ENCODE measurements at places on chromosomes 5 and 9.

- no peak for DNase-seq
These were observed 416.2 kb downstream of the ENC1 start for GRCh38 chr5:74224331-74224730.

DNA sequence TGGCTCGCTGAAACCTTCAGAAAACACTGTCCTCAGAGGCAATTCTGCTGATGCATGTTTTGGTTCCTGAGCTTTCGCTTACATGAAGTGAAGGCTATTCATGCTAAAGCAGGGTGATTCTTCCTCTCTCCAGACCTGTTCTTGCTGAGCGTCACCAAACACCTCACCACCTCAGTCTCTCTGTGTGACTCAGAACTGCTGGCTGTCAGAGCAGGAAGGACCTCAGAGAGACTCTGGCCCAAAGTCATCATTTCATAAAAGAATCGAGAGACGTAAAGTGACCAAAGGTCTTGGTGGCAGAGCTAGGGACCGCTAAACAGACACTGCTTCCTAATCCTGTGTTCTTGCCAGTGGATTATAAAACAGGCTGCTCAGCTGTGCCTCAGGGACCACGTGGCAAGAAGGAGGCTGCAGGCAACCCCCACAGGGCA is 73.8 kb downstream of the LHFPL2 start:
- no peak for DNase-seq

DNA sequence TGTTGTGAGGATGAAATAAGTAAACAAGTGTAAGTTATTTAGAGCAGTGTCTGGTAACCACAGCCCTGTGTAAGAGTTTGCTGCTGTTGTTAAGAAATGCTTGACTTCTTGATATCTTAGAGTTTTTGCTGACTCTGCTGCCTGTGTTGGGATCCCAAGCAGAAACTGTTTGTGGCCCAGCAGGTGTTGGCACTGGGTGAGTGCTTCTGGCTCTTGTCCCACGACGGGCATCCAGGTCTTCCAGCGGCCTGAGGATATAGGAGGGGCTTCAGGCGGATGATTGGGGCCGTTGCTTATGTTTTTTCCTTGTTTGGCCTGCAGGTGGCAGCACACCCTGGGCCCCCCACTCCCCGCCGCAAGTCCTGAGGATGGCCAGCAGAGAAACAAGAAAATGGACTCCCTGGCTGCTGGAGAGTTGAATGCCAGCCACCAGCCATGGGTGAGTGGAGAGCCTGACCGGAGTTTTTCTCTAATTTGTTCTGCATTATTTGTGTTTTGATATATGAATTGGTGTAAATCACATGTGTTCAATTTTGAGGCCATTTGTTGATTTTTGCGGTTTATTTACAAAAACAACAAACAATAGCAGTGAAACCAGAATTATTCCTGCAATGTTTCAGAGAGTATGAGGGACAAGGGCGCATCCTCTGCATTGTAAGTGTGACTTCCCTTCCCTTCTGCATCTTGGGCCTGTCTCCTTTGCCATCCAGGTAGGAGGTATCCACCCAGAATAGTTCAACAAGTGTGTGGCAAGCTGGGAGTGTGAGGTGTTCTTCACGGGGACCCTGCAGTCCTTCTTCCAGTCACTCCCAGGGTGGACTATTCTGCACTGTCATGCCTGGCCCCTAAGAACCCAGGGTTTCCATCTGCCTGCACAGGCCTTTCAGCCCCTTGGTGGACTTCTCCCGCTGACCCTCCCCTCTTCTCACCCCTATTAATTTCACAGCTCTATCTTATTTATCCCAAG is 50.3 kb downstream of the SLC22A5 start:
- peak; percentile 64 for DNase-seq

DNA sequence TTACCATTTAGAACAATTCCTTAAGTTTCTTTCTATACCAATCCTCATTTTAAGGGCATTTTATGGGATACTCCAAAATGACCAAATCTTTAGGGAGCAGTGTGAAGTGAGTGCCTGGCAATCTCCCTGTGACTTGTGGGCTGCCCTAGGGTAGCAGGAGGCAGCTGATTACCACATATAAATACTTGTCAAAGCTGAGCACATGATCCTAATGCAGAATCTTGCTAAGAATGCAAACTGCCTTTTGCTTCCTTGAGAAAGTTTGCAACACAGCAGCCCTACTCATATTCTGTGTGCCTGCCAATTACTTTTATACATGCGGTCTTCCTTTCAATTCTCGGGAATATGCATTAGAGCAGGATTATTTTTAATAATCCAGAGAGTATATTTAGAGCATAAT is 18.2 kb upstream of the NREP start:
- no peak for DNase-seq

DNA sequence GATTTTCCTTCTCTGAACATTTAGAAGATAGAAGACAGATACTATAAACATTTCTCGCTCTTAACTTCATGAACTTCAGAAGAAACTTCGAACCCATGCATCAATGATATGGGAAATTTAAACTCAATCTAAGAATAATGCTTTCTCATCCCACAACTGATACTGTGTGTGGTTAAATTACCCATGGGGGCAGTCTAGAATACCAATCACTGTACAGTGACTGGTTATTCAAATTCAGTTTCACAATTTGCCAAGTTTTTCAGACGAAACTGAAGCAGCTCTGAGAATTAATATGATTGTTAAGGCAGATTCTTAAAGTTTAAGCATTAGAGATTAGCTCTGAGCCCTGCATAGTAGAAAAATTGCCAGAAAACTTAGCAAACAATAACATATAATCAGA is 431.0 kb downstream of the SH3GL2 start:
- no peak for DNase-seq

DNA sequence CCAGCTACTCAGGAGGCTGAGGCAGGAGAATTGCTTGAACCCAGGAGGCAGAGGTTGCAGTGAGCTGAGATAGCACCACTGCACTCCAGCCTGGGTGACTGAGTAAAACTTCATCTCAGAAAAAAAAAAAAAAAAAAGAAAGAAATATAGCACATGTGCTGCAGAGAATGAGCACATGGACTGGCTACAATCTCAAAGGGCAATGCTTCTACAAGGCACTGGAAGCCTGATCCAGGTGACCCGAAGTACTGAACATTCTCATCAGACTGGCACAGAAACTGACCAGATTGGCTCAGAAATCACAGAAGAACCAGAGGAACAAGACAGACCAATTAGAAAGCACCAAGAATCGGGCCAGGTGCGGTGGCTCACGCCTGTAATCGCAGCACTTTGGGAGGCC is 4.8 kb downstream of the DYNC2I2 start:
- DNase-seq = no peak

- no peak for DNase-seq
These were observed 37.7 kb downstream of the NR4A3 start for GRCh38 chr9:99859243-99859980.

- DNase-seq = no peak
These were observed 33.5 kb downstream of the ANXA6 start for GRCh38 chr5:151123897-151124751.

DNA sequence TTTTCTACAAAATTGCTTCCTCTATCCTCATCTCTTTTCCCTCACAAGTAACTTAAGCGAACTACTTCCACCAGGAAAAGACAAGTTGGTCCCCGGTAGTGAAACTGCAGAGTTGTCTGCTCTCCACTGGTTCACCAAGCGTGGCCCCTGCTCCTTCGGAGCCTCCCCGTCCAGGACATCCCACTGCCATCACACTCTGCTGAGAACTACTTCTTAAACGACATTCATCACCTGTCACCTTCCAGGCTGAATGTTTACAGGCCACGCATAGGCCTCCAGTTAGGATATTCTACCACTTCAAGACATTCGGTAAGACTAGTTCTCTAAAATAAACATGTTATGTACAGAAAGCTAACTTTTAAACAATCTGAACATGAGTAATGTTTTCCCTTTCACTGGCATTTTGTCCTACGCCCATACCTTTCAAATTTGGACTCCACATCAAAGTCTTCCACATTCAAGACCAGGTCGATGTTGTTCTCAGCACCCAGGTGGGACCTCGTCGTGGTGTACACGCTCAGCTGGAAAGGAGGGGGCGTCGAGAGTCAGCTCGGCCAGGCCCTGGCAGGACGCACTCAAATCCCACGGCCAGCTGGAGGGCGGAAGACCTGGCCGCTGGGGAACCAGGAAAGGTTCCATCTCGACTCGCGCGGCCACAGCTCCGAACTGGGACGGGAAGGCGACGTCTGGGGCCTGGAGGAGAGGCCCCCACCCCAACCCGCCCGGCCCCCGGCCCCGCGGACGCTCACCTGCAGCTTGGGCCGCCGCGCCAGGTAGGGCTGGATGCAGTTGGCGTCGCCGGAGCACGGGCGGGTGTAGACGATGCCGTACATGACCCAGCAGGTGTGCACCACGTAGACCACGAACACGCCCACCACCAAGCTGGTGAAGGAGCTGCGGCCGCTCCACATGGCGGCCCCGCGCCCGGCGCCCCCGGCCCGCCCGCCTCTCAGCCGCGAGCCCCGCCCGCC is 683 bp downstream of the CLPTM1L start:
- DNase-seq = no peak

DNA sequence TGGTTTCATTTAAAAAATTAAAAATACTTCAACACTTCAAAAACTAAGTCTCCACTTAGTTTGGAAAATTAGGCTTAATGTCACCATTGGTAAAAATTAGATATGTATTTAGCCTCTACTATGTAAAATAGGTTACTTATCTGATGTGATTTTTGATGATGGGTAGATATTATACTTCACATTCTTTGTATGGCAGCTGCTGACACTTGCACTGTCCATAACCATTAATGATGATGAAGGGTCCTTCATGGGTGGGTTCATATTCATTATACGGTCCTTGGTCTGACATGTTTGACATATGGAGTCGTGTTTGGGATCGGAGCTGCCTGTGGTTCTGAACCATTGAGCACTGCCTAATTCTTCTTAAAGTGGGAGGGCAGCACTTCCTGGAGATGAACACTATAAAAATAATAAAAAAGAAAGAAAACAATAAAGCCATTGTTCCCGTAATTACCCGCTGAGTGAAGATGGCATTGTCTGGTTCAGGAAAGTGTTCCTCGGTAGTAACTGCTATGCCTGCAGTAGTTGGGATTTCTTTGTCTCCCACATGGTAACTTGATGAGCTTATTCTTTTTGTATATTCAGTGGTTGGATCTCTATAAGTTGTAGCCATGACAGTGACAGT is 2.2 kb downstream of the LRRTM2 start:
- DNase-seq = no peak

DNA sequence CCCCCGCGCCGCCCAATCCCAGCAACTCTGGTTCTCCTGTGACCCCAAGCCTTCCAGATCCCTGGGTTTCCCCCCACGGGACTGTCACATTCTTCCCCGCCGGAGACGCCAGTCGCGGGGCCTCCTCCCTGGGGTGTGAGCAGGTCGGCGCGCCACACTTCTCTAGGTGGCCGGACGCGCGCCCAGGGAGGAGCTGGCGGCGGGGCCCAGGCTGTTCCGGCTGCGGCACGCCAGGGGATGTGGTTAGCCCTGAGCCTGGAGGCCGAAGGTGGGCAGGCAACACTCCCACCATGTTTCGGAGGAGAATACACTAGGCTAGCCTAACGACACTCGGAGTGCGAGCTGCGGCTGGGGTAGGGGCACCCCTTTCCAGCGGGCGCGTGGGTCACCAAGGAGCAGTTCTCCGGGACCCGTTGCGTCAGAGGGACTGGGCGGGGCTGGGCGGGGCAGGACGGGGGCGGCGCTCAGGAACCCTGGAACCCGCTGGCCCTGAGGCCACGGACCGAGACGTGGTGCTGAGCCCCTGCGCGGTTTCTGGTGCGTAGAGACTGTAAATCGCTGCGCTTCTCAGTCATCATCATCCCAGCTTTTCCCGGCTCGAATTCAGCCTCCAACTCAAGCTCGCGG is at the start of gene SLC27A6:
Gene SLC27A6 (plus strand): TSS at position 478 of the 627 bp plus-strand sequence. CDS start 650 bp downstream, outside the sequence.
- DNase-seq = no peak

DNA sequence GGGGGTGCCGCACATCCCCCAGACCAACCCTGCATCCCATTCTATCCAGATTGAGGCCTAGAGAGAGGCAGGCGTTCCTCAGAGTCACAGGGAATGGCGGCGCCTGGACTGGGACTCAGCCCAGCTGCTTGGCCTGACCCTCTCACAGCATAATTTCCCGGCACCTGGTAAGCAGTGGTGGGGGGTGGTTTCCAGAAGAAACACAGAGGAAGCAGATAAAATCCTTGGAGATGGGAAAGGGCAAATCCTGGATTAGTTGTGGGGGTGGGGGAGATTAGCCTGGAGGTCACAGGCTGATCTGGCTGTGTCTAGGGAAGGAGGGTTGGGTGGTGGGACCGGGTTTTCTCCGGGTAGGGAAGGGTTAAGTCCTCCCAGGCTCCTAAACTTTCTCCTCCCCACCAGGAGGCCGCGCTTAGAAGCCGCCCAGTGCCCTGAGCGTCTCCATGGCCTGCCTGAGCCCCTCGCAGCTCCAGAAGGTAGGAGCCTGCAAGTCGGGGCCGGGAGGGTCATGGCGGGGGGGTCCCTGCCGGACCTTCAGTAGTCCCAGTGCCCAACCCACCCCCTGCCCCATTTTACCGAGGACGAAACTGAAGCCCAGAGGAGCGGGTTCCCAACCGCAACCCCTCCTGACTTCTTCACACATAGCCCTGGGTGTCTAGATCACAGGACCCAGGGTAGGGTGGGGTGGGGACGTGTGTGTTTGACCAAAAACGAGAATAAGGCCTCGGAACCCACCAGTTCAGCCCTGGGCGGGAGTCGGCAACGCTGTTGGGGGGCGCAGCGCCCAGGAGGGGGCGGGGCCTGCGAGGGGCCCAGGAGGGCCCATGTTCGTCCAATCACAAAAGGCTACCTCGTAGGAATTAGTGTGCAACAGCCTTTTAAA is 1.3 kb downstream of the PHYHD1 start:
- no peak for DNase-seq

DNA sequence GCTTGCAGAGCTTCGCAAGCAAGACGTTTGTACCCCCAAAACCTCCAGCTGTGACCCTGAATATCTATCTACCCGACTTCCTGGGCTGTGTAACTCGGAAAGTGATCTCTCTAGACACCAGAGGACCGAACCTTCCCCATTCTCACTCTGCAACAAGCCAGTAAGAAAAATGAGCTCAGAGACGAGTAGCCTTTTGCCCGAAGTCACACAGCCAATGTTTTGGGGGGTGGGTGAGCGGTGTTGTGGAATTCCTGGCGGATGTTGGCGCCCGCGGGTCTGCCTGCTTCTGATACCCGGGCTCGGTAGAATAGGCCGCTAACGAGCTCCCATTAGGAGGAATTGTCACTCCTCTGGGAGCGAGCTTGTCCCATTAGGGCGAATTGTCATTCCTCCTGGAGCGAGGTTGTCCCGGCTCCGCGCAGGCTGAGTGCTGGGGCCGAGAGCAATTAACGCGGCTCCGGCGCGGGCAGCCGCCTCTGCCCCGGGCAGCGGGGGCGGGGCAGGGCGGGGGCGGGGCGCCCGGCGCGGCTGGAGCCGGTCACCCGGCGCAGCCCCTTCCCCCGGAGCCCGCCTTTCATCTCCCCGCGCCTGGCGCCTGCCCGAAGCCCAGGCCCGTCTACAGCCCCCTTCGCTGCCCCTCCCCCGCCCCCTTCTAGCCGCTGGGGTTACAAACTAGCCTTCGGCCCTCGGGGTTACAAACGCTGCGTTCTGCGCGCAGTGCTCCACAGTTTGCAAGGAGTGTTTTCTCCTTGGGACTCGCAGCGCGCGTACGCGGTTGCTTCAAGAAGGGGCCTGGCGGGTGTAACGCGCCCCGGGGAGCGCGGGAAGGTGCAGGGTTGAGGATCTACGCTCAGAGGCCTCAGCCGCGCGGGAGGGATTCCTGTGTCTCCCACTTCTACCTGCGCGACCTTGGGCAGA is 3.5 kb upstream of the MSX2 start:
- DNase-seq = no peak

Measured in CD4-positive, alpha-beta T cell treated with Interleukin-6 at 100 ng/mL for 8 hours (primary cell).